ENCODE measurements at places on chromosomes 4 and X.

GRCh38 chrX:123909523-123909922 lies 49.7 kb downstream of the XIAP start:
- DNase-seq, result no peak

DNA sequence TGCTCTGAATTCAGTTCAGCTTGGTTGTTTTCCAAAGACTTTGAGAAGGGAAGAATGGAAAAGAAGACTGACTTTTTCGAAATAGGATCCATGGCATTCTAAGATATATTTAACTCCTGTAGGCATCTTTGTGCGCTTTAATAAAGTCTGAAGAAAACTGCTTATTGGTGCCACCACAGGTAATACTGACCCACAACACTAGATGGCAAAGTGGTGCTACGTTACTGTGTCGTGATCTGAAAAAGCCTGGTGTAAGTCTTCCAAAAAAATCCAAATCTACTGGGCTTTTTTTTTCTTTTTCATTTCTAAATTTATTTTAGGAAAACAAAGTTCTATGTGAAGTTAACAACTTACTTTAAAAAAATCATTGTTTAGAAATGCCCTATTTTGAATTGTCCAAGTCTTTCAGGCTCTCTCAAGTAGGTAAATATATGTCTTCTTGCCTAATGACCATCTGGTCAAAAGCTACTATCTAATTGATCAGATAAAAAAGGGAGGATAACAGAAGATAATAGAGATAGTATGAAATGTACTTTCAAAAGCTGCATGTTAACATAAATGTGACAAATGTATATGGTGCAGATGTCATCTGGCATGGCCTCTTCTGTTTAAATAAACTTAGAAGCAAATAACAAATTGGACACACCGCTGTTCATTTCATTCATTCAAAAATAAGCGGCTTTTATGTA lies 47.0 kb upstream of the MID1IP1 start:
- no peak for DNase-seq

- DNase-seq, result no peak
Observed at GRCh38 chr4:182921608-182922007, 4.4 kb upstream of the DCTD start.

- no peak for DNase-seq
Observed at GRCh38 chr4:140028101-140028500, 125.9 kb downstream of the MAML3 start.

- DNase-seq, result no peak
Observed at GRCh38 chrX:54446084-54446483, 5.9 kb downstream of the TSR2 start.
